ENCODE measurements at places on chromosomes 6 and 20.
A peak's percentile ranks its signal among the peaks of the same experiment; 100 is the strongest.

GRCh38 chr6:162345051-162345511 is 382.5 kb downstream of the PRKN start:
- no peak for DNase-seq

DNA sequence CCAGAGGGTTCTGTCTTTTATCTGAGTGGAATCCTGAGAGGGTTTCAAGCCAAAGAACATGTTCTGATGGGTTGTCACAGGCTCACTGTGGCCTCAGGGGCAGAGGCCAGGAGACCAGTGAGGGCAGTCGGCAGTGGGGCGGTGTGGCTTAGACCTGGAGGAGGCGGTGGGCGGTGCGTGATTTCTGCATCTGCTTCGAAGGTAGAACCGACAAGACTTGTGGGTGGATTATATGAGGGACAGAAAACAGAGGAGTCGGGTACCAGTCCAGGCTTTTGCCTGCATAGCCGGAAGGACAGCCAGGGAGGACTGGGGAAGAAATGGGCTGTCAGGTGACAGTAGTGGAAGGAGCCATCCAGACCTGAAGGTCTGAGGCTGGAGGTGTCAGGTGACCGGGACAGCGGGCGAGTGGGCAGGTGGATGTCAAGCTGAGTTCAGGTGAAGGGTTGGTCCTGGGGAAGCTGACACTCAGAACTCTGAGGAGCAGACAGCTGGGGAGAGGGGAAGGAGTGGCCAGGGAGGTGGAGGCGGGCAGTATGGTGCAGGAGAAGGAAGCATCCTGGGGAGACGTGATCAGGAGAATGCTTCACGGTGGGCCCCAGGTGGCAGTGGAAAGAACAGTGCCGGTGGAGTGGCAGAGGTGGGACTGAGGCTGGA is 3.1 kb downstream of the CTSZ start:
- no peak for DNase-seq

DNA sequence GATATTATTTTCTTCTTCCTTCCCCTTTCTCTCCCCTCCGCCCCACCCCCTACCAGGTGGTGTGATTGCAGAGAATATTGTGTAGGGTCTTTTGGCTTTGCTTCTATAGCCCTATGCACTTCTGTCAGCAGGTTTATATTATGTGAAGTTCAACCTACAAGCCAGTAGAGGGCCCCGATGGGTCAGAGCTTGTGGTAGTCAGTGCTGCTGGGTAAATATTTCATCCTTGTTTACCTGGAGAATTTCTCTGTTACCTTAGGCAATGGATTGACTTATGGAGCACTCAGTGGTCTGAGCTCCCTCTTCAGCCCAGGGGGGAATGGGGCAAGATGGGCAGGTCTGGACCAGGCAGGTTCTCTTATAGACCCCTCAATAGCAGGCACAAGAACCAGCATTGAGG is 720.9 kb downstream of the GRIK2 start:
- peak; percentile 1 for DNase-seq

GRCh38 chr6:12875051-12875450 is 158.5 kb downstream of the PHACTR1 start:
- no peak for DNase-seq

DNA sequence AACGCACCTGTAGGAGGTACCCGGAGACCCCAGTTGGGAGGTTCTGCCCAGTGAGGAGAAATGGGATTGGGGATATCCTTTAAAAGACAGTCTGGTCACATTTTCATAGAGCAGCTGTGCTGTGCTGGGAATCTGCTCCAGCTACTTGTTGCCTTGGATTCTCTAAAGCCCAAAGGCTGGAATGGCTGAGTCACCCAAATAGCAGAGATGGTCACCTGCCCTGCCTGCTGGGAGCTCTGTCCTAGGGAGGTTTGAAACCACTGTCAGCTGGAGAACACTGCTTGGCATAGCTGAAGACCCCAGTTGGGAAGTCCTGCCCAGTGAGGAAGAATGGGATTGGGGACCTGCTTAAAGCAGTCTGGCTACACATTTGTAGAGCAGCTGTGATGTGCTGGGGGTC is 34.8 kb upstream of the TFB1M start:
- no peak for DNase-seq

DNA sequence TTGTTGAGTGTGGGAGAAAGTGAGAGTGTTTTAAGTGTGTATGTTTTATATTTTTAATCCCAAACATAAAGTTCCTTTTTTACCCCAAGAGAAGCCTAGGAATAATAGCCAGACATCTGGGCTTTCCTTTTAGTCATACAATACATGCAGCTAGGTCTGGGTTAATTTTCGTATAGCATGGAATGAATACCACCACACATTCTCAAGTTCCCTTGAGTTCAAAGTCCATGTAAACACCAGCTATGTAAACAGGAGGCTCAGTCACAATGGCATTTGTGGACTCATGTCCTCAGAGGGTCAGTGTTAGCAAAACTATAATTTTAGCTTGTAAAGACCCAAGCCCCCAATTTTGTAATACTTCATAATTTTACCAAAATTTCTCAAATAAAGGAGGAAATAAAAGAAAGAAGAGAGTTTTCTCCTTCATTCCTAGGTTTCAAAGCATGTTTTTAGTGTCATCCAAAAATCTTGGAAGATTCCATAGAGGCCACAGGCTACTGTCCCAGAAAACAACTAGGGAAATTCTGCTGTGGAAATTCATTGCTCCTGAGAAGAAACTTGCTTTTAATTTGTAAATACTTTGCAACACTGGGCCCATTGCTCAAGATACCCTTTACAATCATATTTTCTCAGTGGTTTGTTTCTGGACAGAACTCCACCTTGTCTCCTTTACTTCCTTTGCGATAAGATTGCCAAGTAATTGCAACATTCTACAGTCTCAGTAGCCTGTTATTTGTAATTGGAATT is 671.2 kb downstream of the COL12A1 start:
- no peak for DNase-seq

DNA sequence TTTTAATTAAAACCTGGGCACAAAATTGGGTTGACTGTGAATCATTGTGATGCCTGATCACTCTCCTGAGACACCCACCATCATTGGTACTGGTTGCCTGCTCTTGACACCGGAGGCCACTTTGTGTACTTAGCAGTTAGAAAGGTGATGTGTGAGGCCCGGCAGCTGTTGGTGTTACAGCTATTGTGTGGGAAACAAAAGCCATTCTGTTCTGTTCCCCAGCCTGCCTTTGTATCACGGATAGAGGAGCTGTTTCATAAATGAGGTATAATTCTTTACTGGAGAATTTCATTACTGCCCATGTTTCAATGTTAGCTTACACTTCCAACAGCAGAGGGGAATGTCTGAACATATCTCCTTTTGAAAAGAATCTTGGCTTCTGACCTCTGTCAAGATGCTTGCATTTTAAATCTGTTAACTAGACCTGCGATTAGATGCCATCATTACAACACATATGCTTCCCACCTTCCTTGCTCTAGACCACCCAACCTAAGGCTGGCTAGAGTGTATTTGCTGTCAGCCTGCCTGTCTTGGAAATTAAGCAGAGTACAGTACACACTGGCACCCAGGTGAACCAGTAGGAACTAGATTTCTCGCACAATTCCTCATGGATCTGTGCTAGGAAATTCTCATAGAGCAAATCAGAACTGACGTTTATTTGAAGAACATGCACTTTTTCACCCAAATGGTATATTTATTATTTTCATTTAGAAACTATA is 142.4 kb upstream of the INSM1 start:
- DNase-seq: no peak

DNA sequence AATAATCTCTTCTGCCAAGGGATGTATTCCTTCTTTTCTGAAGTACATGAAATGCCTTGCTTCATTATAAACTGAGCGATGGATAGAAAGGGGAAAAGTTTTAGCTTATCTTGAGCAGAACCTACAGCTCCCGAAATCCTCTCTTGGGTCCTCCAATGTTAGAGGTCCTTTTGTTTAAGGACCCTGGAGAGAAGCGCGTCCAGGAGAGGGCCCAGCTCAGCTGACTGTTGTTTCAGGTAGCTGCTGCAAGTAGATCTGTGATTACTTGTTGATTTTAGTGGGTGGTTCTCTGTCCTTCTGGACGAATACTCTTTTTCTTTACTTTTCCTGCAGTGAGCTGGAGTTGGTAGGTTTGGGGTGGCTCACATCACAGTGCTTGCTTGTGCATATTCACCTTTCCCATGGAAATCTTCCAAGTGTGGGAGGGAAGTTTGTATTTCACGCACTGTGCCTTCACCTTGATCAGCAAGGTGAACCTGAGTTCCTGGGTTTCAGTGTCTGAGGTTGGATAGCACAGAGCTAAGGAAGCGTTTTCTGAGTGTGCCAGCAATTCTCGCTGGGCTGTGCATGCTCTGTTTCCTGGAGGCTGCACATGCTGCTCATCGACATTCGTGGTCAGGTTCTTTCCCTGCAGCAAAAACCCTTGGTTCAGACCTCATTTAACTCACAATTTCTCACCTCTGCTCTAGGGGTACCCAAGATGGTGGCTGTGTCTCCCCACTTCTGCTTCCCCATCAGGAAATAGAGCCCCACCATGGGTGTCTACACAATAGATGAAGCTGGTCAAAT is 176.3 kb downstream of the JARID2 start:
- no peak for DNase-seq

DNA sequence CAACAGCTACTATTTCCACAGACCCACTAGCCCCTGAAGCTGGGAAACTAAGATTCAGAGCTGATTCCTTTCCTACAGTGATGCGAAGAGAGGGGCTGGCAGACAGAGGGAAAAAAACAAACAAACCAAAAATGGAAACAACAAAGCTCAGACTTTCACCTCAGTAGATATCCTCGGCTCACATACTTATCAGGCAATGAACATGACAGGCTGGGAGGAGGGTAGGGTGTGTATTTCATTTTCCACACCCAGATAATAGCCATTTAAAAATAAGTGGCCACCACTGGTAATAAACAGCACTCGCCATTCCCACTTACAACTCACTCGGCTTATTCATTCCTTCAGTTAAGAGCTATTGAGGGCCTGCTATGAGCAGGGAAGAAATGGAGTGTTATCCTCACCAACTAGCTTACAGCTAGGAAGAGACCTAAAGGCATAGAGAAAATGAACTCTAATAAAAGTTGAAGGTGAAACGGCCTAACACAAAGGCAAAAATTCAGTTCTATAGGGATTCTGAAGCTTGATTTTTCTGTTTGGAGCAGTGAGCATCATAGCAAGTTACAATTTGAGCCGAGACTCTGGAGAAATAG is 32.0 kb upstream of the SPTLC3 start:
- DNase-seq: no peak

DNA sequence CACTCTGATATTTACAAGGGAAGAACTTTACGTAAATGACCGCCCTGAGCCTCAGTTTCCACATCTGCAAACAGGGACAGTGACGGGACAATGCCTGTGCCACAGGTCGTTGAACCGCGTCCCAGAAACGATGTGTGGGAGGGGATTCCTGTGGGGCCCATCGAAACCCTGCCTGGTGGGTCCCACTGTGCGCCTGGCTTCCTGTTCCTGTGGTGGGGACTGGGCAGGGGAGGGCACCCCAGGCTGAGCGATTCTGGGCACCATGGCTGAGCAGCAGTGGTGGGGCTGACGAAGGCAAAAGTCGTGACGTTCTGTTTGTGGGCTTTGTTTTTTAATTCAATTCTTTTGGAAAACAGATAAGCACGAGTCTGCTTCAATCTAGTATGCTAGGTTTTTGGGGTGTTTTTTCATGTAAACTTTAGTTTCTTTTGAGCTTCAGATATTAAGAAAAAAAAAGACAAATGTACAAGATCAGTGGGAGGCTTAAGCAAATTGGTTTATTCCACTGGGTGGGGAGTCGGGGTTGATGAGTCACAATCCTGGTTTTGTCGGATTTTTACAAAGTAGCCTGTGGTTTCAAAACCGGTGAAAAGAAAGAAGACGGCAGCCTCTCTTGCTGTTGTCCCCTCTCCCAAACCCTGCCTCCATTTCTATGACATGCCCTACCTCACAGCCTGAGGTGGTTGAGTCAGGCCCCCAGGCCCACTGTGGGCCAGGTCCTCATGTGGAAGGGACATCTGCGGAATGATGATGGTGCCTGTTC is 40.4 kb downstream of the GNAS-AS1 start:
- no peak for DNase-seq

Data from GM12891 (cell line).